ENCODE measurements at places on chromosomes 6 and 20.
A peak's percentile ranks its signal among the peaks of the same experiment; 100 is the strongest.

GRCh38 chr6:11609324-11610071 is 71.9 kb downstream of the TMEM170B start:
- DNase-seq = no peak

GRCh38 chr20:48102931-48103660 is 317.8 kb upstream of the SULF2 start:
- no peak for DNase-seq

DNA sequence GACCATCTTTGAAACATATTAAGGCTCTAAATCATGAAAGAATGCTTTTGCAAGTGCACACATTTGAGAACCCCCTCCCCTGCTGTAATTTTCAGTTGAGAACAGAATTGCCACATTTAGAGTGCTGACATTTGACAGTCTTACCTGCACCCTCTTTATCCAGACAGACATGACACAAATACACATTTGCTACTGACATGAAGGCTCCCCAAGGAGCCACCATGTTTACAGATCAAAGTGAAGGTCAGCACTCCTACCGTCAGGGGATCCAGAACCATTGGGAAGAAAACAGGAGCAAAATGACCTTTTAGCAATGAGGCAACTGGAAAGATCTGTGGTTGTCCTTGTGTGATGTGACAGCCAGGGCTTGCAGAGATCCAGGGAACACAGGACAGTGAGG is 315.4 kb upstream of the CNR1 start:
- no peak for DNase-seq

- DNase-seq = no peak
These were observed 36.4 kb upstream of the FAM83B start for GRCh38 chr6:54810147-54810546.

DNA sequence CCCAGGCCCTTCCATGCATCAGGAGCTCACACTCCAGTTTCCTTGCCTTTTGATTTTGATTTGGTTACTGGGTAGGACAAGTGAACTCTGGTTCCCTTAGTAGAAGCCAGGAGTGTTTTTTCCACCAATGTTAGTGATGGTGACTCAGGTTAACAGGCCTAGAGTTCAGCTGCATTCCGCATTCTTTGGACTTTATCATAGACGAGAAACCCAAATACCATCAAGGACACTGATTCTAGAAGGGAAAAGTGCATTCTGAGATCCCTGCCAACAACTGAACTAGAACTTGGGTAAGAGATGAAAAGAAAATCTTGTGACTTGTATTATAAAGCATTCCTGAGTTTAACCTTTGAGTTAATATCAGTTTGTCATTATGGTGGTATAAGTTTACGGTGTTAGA is 8.9 kb downstream of the GSS start:
- DNase-seq = no peak

GRCh38 chr6:154123155-154123956 is 84.3 kb downstream of the OPRM1 start:
- no peak for DNase-seq

DNA sequence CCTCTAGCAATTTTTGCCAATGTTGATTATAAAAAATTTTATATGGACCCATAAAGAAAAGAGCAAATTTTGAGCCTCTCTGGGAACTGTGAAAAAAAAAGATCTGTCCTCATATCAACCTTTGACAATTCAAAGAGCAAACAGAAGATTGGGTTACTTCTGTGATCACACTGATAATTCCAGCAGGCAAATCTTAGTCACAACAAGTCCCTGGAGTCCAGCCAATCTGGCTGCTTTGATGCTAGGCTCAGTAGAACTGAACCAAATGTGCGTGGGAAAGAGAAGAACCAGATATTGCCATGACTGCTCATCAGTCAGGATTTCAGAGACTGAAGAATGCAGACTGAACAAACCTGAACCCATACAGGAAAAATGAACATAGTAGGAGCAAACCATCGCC is 438.4 kb upstream of the FLRT3 start:
- no peak for DNase-seq

- no peak for DNase-seq
These were observed 38.2 kb upstream of the PMEPA1 start for GRCh38 chr20:57747861-57748481.

- DNase-seq = no peak
These were observed 201.8 kb upstream of the LRFN2 start for GRCh38 chr6:40788661-40789655.

- no peak for DNase-seq
These were observed 15.5 kb downstream of the RARS2 start for GRCh38 chr6:87574237-87574804.

GRCh38 chr20:8438748-8439147 is 306.7 kb downstream of the PLCB1 start:
- no peak for DNase-seq

GRCh38 chr6:56714982-56715456 is 72.3 kb upstream of the DST start:
- no peak for DNase-seq

DNA sequence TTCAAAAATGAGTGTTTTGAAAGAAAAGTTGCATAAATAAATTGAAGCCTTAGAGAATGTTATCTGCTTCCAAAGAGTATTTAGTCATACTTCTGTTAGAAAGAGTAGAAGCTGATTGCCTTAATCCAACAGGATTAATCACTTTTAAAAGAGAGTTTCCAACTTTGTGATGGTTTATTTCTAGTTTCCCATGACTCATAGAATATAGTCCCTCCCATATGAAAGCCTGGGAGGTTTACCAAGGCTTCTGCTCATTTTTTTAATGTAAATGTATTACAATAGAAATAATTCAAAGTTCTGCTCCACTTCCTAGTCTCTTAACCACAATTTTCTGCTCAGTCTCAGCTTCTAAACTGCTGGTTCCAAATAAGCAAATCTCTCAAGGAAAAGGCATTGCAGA is 118.0 kb upstream of the IRAK1BP1 start:
- DNase-seq = no peak

- DNase-seq = no peak
These were observed 14.7 kb downstream of the PM20D2 start for GRCh38 chr6:89160331-89161092.

GRCh38 chr6:113385020-113385431 is 472.1 kb upstream of the MARCKS start:
- no peak for DNase-seq

DNA sequence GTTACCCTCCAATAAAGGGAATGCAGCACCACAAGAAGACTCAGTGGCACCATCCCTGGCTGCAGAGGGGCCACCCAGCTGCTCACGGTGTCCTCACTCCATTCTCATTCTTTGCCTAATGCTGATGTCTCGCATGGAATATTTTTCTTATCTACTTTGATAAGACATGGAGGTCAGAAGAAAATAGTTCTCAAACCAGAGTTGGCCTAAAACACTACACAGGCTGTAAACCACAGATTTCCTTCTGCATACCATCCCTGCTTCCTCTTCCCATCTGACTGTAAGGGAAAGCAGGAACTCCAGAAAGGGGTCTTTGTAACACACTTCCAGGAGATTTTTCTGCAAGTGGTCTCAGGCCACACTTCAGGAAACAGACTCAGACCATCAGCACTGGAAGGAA is 43.1 kb upstream of the CD93 start:
- no peak for DNase-seq

GRCh38 chr6:33082702-33083101 is 6.9 kb downstream of the HLA-DPB1 start:
- no peak for DNase-seq

GRCh38 chr6:17905611-17906592 is 81.5 kb downstream of the KIF13A start:
- no peak for DNase-seq

DNA sequence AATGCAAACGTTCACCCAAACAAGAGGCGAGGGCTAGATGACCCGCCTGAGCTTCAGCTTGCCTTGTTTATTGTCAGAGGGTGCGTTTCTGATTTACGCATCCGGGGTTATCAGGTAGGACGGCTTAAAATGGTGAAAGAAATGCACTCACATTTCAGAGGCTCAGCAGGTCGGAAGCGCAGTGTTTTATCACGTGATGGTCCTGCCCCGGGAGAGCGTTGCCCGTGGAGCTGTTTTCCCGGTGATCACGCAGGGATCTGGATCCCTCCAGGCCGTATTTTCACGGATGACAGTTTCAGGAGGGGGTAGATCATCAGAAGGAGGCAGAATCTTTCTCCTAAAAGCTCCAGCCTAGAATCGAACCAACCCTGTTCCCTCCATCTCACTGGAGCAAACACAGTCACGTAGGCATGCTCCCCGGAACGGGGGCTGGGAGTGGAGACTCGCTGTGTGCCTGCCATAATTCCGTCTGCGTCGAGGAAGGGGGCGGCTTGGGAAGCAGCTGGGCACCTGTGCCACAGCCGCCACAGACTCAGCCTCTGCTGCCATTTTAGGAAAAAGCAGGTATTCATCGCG is 121.7 kb downstream of the SMOC2 start:
- no peak for DNase-seq

GRCh38 chr6:107235007-107235406 is 119.7 kb upstream of the BEND3 start:
- no peak for DNase-seq

GRCh38 chr6:71252410-71252809 is 36.2 kb upstream of the OGFRL1 start:
- DNase-seq = no peak

DNA sequence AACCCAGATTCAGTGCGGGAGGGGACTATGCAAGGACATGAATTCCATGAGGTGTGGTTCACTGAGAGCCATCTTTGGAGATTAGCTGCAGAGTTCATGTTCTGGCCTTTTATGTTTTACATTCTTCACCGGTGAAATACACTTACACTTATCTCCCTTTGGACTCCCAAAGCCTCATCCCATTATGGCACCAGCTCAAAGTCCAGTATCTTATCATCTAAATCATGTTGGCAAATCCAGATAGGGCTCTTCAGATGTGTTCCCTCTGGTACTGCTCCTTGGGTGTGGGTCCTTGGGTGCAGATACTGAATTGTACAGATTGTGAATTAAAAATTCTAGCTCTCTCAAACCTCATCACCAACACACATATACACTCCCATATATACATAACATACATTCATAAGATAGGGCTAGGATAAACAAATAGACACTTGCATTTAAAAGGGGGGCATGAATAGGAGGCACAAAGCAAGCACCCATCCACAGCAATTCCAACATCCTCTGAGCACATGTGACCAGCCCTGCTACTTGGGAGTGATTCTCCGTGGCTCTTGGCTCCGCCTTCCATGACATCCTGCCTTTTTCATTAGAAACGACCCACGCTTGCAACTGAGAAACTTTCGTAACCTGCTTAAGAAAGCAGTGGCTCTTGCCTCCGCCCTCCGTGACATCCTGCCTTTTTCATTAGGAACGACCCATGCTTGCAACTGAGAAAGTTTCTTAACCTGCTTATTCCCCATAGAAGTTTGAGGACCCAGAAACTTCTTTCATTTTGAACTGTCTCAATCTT is 53.6 kb upstream of the LRRC1 start:
- DNase-seq = peak; percentile 10

DNA sequence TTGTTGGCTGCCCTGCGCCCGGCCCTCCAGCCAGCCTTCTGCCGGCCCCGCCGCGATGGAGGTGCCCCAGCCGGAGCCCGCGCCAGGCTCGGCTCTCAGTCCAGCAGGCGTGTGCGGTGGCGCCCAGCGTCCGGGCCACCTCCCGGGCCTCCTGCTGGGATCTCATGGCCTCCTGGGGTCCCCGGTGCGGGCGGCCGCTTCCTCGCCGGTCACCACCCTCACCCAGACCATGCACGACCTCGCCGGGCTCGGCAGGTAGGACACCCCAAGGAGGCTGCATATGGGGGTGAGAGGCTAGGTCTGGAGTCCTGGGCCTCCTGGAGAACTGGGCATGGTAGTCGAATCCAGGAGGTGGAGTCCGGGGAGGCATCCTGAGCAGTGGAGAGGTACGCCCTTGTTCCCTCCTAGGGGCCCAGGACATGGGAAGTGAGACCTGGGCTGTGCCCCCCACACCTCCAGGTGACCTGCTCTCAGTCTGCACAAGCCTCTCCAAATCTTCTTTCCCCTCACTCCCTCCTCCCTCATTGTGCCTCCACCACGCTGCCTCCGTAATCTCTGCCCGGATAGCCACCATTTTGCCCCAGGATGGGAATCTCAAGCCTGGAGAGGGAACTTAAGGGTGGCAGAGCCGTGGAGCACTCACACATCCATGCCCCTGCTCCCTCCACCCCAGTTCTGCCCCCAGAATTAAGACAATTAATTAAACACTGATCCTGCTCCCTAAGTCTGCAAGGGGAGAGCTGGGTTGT is 541 bp downstream of the CDC25B start:
- no peak for DNase-seq

DNA sequence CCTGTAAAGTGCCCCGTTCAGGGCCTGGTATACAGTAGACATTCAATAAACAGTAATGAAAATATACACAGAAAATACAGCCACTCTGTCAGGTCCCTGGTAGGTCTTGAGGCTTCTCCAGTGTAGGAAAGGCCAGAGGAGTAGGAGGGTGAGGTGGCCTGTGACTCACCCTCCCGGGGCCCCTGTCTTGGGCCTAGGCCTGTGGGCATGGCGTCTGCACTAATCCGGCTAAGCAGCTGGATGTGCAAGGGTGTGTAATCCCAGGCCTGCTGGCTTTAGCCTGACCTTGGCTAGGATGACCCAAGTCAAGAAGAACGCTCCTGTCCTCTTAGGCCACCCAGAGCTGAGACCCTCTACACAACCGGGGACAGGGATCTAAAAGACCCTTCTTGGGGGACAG is 84.9 kb downstream of the KCNB1 start:
- DNase-seq = no peak

DNA sequence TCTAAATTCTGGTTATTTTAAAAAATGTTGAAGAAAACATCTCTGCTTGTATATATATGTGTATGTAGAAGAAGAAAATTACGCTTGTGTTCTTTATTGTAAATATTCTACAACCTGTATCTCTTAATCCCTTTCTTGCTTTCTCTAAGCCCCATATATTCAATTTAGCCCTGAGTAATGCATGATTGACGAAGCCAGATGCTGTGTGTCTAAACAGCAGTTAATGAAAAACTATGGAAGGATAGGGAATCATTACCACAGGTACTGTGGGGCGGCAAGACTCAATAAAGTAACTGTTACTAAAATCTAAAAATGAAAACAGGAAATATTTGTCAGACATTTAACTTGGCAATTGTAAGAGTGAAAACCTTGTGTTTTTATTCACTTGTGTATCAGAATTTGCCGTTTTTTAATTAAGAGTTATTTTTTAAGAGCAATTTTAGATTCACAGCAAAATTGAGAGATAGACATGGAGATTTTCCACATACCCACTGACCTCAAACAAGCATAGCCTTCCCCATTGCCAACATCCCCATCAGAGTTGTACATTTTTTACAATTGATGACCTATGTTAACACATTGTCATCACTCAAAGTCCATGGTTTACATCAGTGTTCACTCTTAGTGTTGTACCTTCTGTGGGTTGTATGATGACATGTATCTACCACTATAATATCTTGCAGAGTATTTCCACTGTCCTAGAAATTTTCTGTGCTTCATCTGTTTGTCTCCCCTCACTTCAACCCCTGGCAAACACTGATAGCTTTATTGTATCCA is 76.7 kb downstream of the BCKDHB start:
- DNase-seq = no peak

DNA sequence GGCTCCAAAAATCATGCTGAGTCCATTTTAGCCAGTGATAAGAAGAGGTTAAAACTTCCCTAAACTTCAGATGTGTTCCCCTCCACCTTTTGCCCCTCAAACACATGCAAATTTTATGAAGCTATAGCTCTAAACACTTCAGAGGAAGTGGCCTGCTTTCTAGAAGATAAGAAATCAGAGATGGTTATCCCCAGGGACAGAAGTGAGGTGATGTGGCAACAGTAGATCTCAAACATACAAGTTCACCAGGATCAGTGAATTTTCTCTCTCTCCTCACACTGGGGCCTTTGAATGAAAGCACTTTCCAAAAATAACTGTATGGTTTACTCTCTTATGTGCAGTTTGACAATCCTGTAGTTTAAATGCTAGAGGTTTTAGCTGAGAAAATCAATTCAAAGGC is 332.0 kb downstream of the BTBD9 start:
- DNase-seq = no peak
